ENCODE measurements at places on chromosomes 1 and 21.

DNA sequence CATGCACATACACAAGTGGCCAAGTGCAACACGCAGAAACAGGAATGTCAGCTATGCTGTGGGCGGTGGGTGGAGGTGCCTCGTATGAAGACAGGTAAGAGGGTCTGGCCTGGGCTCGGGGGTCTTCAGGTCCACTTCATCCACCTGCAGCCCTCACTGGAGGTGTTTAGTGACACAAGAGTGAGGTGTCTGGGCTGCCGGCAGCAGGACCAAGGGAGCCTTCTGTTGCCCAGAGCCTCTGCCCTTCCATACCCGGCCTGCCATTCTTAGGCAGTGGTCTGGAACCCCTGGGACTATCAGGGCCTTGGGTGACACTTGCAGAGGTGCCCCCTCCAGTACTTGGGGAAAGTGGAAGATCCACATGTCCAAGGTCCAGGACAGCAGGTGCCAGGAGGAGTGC lies 21.7 kb upstream of the ACTRT2 start:
- no peak for DNase-seq

DNA sequence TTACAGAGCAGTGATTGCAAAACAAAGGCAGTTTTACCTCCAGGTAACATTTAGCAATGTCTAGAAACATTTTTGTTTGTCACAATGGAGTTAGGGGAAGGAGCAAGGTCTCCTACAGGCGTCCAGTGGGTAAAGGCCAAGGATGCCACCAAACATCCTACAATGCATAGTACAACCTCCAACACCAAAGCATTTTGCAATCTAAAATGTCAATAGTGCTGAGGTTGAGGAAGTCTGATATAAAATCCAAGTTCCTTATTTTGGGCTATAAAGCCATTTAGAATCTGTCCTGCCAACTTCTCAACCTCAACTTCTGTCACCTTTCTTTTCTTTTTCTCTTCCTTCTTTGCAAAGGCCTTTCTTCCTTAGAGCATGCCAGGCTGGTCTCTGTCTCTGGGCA lies 111.2 kb downstream of the FASLG start:
- peak; percentile 38 for DNase-seq

GRCh38 chr1:28039341-28039740 lies 49.1 kb downstream of the EYA3 start:
- no peak for DNase-seq

GRCh38 chr1:178542554-178543289 lies 29.8 kb downstream of the TEX35 start:
- DNase-seq: peak; percentile 94

GRCh38 chr1:18151436-18152122 lies 44.0 kb downstream of the IGSF21 start:
- no peak for DNase-seq

GRCh38 chr21:33021150-33021549 lies 4.6 kb upstream of the OLIG2 start:
- no peak for DNase-seq

- no peak for DNase-seq
Observed at GRCh38 chr1:81730881-81731280, 69.9 kb upstream of the ADGRL2 start.

- DNase-seq: peak; percentile 94
Observed at GRCh38 chr1:227734856-227735538, at the start of the genes JMJD4 and SNAP47. JMJD4 (minus strand) TSS chr1:227735302; CDS start chr1:227735273, 29 bp downstream. SNAP47 (plus strand) TSS chr1:227735435; CDS start chr1:227747737, 12,302 bp downstream.

DNA sequence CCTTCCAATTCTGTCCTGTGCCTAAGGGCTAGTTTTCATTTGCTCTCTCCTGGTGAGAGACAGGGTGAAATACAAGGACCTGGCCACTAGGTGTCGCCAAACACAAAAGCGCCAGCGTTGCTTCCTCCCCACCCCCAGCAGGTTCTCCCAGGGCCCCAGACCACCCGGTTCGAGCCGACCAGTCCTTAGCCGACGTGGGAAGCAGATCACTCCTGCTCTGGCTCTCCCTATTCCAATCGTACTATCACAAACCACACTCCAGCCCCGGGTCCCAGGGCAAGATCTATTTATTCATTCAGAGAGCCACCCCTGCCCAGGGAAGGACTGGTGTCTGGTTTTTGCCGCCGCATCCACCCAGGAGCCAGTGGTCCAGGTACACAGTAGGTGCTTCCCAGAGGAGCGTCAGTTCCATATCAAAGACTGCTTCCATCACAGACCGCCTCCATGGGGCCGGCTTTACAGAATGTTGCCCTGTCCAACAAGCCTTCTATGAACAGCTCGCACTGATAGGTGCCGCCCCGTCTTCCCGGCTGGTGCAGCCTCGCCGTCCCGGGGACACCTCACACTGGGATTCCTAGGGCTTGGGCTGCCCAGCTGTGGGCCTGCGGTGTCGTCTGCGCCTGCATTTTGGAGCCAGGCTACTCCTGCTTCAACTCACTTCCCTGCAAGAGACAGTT lies 35.0 kb downstream of the CTNNBIP1 start:
- DNase-seq: peak; percentile 90

- DNase-seq: no peak
Observed at GRCh38 chr1:228851618-228852017, 116.3 kb downstream of the RHOU start.

GRCh38 chr1:151406176-151406575 lies 6.8 kb downstream of the PSMB4 start:
- DNase-seq: no peak

GRCh38 chr1:81974222-81974841 lies 173.6 kb downstream of the ADGRL2 start:
- no peak for DNase-seq

DNA sequence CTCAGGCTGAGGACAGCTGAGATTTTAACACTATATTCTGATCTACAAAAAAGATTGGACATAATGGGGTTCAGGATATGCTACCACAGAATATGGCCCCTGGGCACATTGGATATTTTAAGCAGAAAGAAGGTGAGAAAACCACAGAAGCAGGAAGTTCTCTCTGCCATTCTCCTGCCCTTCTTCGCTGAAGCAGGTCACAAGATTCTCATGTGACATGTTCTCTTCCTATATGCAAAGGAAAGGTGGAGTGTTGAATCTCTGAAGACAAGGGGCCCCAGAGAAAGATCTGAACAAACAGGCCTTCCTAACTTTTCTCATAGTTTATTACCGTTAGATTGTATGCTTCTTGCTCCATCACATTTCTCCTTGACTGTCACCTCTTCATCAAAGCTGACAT lies 285.7 kb downstream of the S1PR1 start:
- no peak for DNase-seq

DNA sequence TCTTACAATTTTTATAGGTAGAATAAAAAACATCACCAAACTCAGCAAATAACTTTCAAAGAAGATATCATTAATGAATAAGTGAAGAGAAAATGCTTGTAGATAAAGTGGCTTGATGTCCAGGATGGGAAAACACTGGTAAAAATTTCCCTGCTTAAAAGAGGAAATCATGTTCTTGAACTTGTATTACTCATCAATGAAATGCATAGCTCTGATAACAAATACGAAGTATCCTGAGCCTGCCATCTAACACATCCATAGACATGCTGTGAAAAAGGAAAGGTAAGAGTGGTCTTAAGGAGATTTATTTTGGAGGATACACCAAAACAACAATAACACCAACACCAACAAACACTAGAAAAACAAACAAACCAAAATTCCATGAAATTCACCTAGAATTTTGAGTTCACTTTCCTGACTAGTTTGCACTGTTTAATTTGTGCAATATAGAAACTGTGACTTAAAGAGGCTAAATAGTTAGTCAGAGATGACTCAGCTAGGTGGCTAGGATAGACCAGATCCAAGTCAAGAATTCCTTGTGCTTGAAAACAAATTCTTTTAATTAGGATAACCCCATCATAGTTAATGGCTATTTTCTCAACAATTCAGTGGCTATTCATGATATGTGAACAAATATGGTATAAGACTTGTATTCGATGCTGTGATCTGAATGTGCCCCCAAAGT lies 179.8 kb upstream of the KCNK2 start:
- no peak for DNase-seq

- no peak for DNase-seq
Observed at GRCh38 chr21:33332143-33332542, 7.4 kb downstream of the IFNAR1 start.

DNA sequence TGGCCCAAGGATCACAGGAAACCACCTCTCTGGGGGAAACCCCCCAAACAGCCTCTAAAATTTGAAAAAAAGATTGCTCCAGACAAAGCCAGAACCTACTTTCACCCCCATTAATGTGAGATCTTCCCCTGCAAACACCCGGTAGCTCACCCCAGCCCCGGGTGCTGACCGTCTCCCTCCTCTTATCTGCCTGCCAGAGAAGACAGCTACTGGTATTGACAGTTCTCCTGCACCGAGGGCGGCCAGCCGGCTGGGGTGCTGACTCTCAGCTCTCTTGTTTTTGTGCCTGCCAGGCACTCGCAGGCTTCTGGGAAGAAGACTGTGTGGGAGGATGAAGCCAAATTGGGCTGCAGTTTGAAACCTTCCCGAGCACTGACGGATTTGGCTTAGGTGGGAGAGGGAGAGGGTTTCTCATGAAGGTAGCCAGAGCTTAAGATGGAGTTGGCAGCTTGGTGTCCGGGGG lies 48.2 kb downstream of the RASSF5 start:
- DNase-seq: peak; percentile 54

DNA sequence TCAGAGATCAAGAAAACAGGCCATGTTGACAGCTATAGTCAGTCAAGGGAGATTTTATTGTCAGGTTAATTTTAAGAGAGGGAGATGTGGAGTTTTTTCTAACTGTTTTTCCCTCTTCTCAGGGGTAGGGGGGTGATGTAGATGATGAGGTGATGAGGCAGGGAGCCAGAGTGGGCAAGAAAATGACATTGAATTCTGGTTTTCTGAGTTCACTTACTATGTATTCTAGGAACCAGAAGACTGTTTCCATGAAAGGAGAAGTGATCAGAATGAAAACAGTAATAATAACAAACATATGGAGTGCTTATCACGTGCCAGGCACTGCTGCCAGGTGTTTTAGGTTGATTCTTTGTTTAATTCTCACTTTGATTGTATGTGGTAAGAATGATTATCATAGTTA lies 40.2 kb downstream of the CASQ2 start:
- peak; percentile 50 for DNase-seq

GRCh38 chr1:64535938-64536835 lies 66.3 kb downstream of the CACHD1 start:
- no peak for DNase-seq

GRCh38 chr1:44628962-44629756 lies 45.1 kb downstream of the TMEM53 start:
- DNase-seq: no peak

DNA sequence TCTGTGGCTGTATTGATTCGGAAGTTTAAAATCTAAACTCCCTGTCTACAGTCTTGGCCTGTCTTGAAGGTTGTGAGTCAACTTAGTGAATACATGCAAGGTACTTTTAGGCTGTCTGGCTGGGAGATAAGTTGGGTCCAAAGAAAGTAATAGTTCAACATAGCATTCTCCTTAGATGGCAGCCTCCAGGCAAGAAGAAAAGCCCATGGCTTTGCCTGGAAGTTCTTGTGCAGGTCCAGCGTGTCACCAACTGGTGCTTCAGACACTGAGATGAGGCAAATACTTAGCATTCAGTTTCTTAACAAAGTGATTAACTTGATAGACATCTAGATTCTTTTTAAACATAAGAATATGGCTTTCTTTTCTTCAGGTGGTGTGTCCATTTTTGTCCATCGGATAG lies 328.2 kb downstream of the DISC1 start:
- DNase-seq: no peak

GRCh38 chr1:182143154-182143657 lies 81.7 kb upstream of the ZNF648 start:
- DNase-seq: peak; percentile 81

- DNase-seq: no peak
Observed at GRCh38 chr1:68456202-68456601, 6.4 kb upstream of the RPE65 start.

- DNase-seq: peak; percentile 70
Observed at GRCh38 chr1:51768971-51769588, 109.4 kb downstream of the NRDC start.

GRCh38 chr1:244030481-244031040 lies 20.5 kb upstream of the ZBTB18 start:
- DNase-seq: no peak

DNA sequence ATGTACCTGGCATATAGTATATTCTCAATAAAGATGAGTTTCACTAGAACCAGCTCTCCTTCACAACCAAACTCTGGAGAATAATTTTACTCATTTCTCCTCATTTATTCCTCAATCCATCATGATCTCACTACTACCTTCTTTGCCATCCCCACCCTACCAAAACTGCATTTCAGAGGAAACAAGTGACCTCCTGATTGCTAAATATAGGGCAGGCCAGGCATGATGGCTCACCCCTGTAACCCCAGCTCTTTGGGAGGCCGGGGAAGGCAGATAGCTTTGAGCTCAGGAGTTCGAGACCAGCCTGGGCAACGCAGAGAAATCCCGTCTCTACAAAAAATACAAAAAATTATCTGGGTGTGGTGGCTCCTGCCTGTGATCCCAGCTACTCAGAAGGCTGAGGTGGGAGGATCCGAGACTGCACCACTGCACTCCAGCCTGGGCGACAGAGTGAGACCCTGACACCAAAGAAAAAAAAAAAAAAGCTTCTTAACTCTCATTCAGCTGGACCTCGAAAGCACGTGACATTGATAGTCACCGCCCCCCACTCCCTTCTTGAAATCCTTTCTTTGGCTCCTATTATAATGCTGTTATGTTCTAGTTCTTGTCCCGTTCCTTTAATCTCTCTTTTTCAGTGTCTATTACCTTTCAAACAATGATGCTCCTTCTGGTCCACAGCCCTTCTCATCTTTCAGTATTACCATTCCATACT lies 2.1 kb downstream of the TESK2 start:
- no peak for DNase-seq

DNA sequence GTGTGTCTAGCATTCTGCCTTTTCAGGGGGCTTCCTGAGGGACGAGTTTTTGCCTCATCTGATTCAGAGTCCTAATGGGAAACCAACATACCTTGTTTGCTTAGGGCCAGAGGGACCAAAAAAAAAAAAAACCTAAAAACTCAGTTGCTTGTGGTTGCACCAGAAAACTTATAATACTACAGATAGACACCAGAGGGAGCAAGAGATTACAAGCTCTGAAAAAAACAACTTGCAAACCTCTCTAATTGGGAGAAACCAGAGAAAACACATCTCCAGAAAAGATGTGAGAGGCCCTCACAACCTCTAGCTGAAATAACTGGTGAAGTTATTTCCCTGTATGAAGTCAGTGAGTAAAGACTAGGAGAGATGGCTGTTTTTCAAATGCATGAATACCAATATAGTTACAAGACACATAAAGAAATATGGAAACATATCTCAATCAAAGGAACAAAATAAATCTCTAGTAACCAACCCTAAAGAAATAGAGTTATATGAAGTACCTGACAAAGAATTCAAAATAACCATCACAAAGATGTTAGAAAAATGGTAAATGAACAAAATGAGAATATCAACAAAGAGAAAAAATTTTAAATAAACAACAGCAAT lies 233.7 kb upstream of the NFIA start:
- DNase-seq: peak; percentile 63

GRCh38 chr1:19376428-19377372 lies 64.6 kb downstream of the SLC66A1 start:
- no peak for DNase-seq

GRCh38 chr1:78146205-78146771 lies 100.5 kb downstream of the GIPC2 start:
- no peak for DNase-seq

- DNase-seq: no peak
Observed at GRCh38 chr1:155004352-155005075, 1.9 kb downstream of the ZBTB7B start.

Data from KBM-7 (cell line).